ENCODE measurements at places on chromosomes 12 and 14. TPM values are rescaled to one million over a fixed set of nuclear protein-coding genes. Genes with fewer than 3 reads are reported as not detected.

DNA sequence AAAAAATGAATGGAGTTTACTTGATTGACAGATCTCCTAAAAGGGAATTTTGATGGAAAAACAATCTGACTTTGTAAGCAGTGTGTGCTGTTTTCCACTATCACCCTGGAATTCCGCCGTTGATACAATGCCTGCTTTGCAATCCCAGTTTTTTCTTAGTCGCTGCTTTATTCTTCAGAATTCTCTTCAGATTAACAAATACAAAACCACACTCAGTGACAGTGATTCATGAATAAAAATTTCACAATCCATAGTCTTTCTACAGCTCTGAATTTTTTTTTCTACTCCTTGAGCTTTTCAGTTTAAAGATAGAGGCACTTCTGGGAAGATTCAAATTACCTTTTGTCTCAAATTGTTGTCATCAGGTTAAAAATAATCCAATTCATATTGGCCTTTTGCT is 44.6 kb upstream of the KITLG start:
- DNase-seq = no peak

DNA sequence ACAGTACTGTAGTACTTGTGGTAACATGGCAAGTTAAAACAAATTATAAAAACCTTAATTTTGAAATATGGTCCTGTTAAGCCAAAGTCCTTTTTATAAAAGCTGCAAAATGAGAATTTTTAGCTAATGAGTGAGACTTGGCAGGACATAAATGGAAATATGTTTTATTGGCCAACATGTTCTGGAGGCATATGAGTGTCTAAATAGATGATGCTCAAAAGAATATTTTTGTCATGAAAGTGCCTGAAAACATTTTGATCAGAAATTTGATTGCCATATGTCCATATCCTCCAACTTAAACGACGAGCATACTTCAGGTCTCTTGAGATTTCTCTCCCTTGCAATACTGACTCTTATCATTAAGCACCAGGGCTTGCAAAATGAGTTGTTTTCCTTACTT is 972.6 kb downstream of the TMTC2 start:
- no peak for DNase-seq

GRCh38 chr14:96139879-96140278 is 64.8 kb upstream of the BDKRB2 start:
- DNase-seq = no peak

GRCh38 chr14:90300611-90301047 is 31.1 kb downstream of the NRDE2 start:
- DNase-seq = no peak

GRCh38 chr12:43980627-43981191 is 144.8 kb downstream of the TMEM117 start:
- no peak for DNase-seq

DNA sequence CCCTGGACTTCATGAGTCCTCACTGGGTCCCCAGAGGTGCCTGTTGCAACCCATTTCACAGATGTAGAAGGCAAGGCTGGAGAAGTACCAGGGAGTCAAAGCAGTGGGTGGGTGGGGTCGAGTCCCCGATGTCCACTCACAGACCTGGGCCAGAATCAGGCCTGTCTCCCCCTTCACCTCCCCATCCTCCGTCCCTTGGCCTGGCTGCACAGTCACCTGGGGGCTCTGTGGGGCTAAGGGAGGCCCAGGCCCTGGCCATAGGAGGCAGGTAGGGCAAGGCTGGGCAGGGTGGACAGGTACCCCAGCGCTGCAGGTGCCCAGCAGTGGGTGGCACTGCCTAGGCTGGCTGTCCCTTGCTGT is 29.5 kb downstream of the RTL1 start:
- DNase-seq = peak; percentile 17

- no peak for DNase-seq
Measured at GRCh38 chr12:24752763-24753462, 196.0 kb downstream of the BCAT1 start.

DNA sequence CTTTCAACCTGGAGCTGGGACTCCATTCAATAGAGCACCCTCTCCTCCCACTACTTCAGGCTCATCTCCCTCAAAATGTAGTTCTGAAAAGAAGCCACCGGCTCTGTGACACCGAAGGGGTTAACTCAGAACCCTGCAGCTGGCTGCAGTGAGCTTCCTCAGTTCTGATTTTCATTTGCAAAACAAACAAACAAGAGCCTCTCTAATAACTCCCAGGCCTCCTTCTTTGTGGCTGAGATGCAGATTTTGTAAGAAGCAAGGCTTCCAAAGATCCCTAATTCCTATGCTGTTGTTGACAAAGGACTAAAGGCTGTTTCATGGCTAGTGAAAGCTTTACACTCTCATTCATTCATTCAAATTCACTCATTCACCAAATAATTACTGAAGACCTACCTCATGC is 333.4 kb upstream of the TBX3 start:
- DNase-seq = no peak

DNA sequence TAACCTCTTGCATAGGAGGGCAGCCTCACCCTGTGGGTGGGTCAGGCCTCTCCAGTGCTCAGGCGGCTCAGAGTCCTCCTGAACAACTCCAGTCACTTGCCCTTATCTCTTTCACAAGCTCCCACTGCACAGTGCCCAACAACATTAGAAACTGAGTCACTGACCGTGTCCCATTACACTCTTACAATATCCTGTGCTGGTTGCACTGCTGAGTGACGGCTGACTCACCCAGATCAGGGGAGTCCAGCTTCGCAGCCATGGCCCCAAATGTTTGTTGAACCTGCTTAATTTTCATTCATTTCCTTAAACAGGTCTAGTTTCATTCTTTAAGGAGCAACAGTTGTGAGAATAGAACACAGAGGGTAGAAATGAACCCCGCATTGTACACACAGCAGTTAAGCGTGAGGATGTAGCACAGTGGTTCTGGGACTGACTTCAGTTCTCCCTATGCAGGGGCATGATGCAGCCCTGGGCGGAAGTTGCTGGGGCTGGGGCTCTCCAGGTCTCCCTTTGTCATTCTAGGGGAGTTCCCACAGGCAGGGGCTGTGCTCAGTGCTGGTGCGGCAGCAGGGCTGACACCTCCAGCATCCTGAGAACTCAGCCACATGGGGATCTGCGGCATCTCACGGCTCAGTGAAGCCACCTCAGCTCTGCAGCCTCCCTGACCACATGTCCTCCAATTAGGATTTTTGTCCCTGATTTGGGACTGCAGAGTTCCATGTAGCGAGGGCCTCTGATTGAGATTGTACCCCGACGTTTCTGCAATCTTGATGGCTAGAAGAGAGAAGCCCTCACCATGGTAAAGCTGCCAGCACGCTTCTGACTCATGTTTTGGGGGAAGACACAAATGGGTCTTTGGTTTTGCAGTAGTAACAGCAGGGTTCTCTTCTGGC is 16.1 kb downstream of the GPR68 start:
- no peak for DNase-seq

GRCh38 chr14:26839481-26839880 is 241.6 kb upstream of the NOVA1 start:
- no peak for DNase-seq

- no peak for DNase-seq
Measured at GRCh38 chr12:30902596-30902995, 24.0 kb upstream of the TSPAN11 start.

DNA sequence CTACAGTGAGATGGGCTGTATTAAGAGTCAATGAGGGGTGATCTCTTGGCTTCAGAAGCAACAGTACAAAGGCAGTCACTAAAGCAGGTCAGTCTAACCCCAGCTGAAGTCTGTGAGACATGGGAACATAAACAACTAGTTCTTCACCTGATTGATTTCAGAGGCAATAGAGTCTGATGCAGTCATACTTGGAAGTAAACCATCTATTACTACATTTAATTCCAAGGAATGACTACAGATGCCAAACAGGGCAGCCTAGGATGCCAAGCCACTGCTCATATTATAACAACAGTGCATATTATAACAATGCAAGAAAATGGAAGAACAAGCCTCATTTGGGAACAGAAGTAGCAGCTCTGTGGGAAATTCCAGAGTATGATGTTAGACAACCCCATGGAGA is 35.8 kb downstream of the GRIN2B start:
- no peak for DNase-seq

DNA sequence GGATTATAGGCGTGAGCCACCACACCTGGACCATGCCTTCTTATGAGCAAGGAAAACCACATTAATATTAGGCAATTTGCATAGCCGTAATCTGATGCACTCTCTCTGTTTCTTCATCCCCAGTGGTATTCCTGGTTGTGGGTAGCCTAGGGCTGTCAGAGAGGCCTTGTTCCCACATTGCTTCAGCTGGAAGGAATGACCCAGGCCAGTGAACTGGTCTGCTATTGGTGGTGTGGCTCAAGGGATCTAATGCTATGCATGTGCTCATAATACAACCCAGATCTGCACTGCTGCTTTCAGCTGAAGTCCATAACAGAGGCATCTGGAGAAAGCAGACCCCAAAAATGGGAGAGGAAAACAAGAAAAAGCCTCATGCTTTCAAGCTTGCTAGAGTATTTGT is 33.1 kb upstream of the G2E3 start:
- DNase-seq = no peak

DNA sequence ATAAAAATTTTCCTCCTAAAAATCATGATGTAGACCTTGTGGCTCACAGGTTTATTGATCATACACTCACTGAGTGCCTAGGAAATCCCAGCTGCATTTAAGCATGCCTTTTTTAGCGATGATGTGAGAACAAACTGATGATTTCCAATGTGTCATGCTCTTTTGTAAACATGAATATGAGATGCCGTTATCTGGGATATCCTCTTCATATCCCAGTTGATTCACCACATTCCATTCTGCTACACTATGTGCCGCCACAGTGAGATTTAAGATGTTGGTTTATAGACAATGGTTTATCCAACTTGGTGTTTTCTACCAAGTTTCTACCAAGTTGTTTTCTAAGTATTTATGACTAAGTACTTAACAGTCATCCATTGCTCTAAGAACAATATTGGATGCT is 5.2 kb downstream of the OR4E1 start:
- no peak for DNase-seq

- DNase-seq = no peak
Measured at GRCh38 chr14:101252443-101253214, 308.7 kb upstream of the DIO3 start.

DNA sequence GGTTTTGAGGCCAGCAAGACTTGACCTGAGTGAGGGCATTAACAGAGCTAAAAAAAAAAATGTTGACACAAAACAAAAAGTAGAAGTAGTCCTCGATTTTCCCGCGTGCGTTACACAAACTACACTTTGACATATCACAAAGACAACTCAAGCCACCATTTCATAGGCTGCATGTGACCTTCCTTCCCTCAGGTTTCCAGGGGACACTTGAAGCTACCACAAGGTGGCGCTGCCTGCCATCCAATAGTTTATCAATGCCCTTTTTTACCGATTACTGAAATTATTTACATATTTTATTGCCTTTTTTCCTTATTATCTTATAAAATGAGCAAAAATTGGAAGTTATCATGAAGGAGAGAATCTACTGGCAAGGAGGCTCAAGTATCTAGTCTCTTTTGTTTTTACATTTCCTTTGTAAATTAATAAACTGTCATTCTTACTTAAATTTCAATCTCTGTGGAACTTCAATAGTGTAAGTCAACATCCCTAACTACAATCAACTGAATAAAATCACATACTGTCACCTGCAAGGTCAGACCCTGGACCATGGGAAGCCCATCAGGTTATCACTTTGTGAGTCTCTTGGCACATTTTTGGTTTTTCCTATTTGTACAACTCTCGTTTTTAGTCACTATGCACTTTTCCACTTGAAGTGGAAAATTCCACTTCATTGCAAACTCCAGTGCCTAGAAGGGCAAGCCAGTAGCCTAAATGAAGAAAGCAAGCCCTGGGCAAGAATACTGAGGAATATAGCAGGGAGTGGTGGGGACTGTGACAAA is 84.6 kb upstream of the CPSF6 start:
- peak; percentile 86 for DNase-seq

DNA sequence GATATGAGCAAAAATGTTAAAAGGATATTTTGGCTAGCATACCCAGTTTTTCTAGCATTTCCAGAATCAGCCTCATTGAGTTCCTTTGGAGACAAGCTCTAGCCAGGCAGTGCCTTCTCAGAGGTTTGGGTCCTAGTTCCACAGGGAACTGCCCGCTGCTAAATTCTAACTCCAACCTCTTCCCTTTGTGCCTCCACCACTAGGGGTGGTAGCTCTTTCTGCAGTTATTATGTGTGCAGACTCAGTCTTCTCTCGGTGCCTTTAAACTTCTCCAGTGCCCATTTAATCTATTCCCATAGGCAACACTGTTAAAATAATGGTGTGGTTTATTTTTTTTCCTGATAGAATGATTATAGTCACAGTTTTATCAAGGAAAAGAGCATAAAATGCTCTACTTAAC is 21.5 kb upstream of the SLC25A3 start:
- no peak for DNase-seq

The WDR89 gene
- polyA plus RNA-seq = 5.6 TPM

The DCAF5 gene
- 39.8 TPM for polyA plus RNA-seq

The KRT80 gene
- 0.20 TPM for polyA plus RNA-seq

The EIF5 gene
- 139 TPM for polyA plus RNA-seq

The CEP83 gene
- polyA plus RNA-seq = 3.9 TPM

The TSPAN11 gene
- 0.03 TPM for polyA plus RNA-seq

The SLC4A8 gene
- 6.1 TPM for polyA plus RNA-seq

The PIWIL1 gene
- polyA plus RNA-seq = not detected

The SERPINA4 gene
- not detected for polyA plus RNA-seq

The ALDH1L2 gene
- 3.4 TPM for polyA plus RNA-seq

The CD163 gene
- 137 TPM for polyA plus RNA-seq

The KLHL33 gene
- polyA plus RNA-seq = 0.25 TPM

Measured in aorta (tissue), 5 donors.